ENCODE measurements at places on chromosomes 11 and 22.

- DNase-seq, result no peak
These were observed 439.6 kb downstream of the DYNC2H1 start for GRCh38 chr11:103548838-103549237.

DNA sequence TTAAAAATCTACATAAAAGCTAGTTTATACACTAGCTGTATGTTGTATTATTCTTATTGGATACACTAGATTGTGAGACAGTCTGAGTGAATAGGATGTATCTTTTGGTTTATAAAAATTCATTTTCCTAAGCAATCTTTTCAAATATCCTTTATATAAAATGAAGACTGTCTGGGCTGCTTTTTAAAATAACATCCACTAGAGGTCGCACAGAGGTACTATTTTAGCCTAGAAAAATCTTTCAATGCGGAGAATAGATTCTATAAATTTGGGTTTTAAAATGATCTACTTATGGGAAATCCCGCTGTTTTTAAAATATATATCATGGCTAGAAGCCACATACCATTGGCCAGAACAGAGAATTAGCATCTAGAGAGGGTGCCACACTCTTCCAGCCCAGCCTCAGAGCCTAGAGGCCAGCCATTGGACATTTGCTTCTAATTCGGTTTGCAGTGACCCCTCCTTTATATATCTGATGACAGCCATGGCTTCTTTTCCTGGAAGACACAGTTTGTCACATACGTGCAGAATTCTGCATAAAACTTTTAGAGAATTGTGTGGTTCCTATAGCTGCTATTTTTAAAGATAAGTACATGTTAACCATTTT, 7.3 kb downstream of the C11orf97 start:
- peak; percentile 39 for DNase-seq

- peak; percentile 60 for DNase-seq
These were observed 18.3 kb downstream of the AMOTL1 start for GRCh38 chr11:94786264-94787126.

DNA sequence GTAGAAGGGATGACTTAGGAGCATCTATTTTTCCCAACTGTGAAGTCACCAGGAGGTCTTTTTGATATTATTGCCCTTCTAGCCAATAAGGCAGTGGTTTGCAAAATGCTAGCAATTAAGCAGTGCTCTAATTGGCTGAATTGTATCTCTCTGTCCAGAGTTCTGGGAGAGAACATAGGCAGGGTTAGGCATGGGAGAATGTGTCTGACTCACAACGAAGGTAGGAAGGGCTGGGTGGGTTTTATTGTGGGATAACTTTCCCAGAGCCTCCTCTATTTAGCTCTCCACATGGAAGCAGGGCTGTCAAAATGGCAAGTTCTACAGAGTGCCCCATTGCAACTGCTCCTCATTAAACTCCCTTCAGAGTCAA, 415.9 kb upstream of the CADM1 start:
- DNase-seq, result no peak

- DNase-seq, result no peak
These were observed 150.7 kb downstream of the CCDC34 start for GRCh38 chr11:27212248-27212780.

DNA sequence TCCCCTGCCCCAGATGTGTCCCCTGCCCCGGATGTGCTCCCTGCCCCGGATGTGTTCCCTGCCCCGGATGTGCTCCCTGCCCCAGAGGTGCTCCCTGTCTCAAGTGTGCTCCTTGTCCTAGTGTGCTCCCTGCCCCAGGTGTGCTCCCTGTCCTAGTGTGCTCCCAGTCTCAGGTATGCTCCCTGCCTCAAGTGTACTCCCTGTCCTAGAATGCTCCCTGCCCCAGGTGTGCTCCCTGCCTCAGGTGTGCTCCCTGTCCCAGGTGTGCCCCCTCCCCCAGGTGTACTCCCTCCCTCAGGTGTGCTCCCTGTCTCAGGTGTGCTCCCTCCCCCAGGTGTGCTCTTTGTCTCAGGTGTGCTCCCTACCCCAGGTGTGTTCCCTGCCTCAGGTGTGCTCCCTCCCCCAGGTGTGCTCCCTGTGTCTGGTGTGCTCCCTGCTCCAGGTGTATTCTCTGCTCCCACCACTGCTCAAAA, 48.7 kb upstream of the RASD2 start:
- no peak for DNase-seq

- peak; percentile 83 for DNase-seq
These were observed 1.1 kb upstream of the EXT2 start for GRCh38 chr11:44094260-44094868.
